Urothelium cell line (cell line): ENCODE measurements at places on chromosomes 13 and 19.
A peak's percentile ranks its signal among the peaks of the same experiment; 100 is the strongest.

- DNase-seq = no peak
These were observed 44.9 kb downstream of the ESD start for GRCh38 chr13:46751811-46752635.

DNA sequence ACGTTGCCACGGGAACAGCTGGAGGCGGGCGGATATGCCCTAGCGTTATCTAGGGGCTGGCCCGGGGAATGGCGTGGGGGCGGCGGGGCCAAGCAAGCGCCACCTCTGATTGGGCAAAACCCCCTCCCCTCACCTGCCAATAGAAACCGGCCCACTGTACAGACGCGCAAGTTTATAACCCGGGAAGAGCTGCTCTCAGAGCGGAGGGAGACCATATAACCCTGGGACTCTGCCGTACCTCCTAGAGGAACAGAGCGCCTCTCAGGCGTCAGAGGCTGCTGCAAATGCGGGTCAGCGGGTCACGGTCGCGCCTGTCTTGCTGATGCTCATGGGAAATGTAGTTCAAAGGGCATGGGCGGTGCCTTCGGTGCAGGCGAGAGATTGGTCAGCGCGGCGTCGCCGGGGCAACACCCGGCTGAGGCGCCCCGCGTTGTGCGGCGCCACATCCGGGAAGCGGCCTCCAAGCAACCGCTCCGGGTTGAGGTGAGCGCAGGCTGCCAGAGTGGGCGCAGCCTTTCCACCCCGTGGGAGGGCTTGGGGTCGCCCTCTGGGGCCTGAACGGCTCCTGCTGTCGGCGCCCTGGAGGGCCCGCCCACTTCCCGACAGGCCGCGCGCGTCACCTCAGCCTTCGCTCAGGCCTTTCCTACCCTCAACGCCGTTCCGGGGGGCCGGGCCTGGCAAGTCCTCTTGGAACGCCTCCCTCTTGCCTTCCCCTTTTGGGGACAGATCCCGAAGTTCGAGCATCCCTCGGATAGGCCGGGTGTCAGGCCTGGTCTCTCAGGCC is at the start of gene ZNF446:
ZNF446 (plus strand) TSS at position 639 of the 784 bp plus-strand sequence. CDS start 867 bp downstream, outside the sequence.
- peak; percentile 91 for DNase-seq

- DNase-seq = peak; percentile 46
These were observed 38.7 kb upstream of the C1QTNF9 start for GRCh38 chr13:24270639-24271141.

DNA sequence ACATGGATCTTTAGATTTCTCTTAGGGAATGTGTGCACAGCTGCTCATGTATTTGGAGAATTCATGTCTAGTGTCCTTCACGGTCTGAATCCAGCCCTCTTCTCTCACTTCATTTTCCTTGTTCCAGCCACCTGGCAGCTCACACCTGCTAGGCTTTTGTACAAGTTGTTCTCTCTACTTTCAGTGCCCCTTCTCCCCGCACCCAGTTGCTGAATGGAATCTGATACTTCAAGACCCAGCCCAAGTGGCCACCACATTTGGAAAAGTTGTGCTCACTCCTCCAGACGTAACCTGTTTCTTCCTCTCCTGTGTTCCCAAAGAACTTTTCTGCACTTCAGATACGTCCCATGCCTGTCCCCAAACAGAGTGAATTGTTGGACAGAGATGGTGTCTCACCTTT is 235.6 kb downstream of the SHISA2 start:
- DNase-seq = no peak

- no peak for DNase-seq
These were observed 511.0 kb upstream of the HTR2A start for GRCh38 chr13:47407808-47408207.

DNA sequence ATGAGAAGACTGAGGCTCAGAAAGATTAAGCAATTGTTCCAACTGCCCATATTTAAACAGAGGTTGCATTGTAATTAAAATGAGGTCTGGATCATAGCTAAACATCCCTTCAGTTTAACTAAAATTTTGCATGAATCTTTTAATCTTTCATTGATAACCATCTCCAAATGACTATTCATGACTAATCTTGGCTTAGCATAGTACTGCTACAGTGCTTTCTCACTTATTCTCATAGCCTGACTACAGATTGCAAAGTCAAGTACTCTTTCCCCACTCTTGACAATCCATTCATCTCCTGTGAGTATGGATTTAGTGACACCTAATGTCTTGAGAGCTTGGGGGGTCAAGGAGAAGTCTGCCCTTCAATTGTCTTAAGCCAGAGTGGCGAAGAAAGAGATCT is 258.4 kb downstream of the RFC3 start:
- DNase-seq = no peak

DNA sequence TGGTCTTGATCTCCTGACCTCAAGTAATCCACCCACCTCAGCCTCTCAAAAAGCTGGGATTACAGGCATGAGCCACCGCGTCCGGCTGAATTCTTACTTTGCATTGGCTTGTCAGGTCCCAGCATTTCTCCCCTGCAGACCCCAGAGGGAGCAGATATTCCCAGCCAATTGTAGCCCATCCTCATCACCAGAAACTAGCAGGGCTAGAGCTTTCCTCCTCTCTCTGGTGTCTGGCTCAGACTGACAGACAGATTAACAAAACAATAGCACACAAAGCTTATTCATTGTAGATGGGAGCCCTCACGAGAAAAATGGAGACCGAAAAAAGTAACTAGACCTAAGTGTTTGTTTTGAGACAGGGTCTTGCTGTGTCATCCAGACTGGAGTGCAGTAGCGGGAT is 7.5 kb upstream of the MPV17L2 start:
- no peak for DNase-seq

DNA sequence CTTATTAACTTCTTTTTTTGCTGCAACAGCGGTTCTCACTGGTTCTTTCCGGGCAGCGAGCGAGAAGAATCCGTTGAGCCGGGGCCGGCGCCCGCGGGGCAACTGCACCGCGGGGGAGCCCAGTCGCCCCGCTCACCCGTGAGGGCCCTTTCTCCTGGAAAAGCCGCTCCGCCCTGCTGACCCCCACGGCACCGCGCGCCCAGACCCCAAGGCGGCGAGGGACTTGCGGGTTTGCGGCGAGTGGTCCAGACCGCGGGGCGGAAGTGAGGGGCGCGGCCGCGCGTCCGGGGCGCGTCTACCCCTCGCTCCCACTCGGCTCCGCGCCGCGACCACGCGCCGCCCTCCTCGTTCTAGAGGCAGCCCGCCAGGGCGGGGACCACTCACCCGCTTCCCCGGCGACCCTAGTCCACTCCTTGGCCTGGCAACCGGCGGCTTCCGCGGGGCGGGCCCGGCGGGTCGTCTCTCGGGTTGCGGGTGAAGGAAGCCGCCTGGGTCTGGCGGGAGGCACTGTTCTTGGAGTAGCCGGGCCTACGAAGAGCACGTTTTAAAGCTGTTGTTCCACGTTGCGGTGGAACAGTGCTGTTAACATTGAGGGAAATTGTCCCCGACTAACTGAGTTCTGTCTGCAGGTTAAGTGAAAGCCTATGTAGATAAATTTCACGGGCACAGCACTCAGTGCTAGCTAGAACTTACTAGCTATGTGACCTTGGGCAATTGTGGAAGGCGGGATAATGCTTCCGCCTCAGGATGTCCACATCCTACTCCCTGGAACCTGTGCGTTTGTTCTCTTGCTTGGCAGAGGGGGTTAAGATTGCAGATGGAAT is at the start of gene NEK3:
NEK3 (minus strand) TSS at position 439 of the 824 bp plus-strand sequence. CDS start 3,406 bp downstream, outside the sequence.
- DNase-seq = peak; percentile 72

- no peak for DNase-seq
These were observed 57.1 kb upstream of the RANBP3 start for GRCh38 chr19:6035026-6035425.

GRCh38 chr13:107028751-107029150 is 460.8 kb upstream of the ARGLU1 start:
- no peak for DNase-seq

DNA sequence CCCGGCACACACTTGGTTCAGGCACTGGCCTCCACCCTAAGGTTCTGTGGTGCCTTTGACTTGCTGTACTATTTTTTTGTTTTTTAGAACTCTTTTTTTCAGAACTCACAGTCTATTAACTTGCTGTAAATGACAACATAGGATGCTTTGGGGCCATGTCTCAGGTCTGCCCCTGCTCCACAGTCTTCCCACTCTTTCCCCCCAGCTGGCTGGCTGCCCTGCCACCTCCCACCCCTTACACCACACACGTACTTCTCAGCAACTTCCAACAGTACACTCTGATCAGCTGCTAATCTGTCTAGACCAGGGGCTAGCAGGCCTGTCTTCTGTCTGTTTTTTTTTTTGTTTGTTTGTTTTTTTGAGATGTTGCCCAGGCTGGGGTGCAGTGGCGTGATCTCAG is 8.1 kb downstream of the C19orf44 start:
- no peak for DNase-seq

DNA sequence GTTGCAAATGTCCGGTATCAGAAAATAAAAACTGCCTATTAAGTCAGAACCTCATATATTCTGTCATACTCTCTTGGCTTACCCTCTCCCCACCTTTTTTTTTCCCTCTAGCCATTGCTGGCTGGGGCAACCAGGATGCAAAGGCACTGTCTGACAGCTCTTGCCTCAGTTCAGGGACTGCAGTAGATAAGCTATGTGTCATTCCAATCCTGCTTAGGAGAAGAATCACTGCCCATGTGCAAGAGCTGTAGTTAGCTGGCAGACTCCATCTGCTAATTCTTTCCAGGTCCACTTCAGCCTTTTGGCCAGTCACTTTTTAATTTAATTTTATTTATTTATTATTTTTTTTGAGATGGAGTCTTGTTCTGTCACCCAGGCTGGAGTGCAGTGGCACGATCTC is 895.6 kb upstream of the SLC10A2 start:
- no peak for DNase-seq

DNA sequence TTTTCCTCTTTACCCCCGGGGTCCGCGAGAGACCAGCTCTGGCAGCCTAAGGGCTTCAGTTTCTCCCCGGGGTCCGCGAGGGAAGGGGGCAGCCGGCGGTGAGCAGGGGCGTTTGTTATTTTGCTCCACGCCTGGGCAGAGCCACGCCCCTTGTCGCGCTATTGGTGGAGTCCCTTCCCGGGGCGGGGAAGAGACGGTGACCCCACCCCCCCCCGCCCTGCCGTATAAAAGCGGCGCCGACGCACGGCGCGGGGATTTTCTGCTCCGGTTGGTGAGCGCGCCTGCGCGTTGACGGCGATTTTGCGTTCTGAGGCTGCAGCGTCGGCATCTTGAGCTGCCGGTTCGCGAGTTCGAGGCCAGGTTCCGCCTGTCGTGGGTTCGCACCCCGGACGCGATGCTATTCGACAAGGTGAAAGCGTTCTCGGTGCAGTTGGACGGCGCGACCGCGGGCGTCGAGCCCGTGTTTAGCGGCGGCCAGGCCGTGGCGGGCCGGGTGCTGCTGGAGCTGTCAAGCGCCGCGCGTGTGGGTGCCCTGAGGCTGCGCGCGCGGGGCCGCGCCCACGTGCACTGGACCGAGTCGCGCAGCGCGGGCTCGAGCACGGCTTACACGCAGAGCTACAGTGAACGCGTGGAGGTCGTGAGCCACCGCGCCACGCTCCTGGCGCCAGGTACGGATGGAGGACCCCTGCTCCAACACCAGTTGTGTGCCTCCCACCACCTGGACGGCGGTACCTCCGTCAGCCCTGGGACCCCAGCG is at the start of gene ARRDC2:
ARRDC2 (plus strand) TSS at position 254 of the 757 bp plus-strand sequence; CDS start at position 395, 141 bp downstream.
- no peak for DNase-seq

- DNase-seq = no peak
These were observed 11.5 kb upstream of the ZNRF4 start for GRCh38 chr19:5443723-5444122.
